Mucosa of gallbladder (tissue), 1 donor: ENCODE measurements at places on chromosomes 16 and 17. TPM values are rescaled to one million over a fixed set of nuclear protein-coding genes. Genes with fewer than 3 reads are reported as not detected.
A peak's percentile ranks its signal among the peaks of the same experiment; 100 is the strongest.

GRCh38 chr16:56637814-56638750 lies at the start of gene MT1A:
TSS of gene MT1A (plus strand) at chr16:56638666. CDS start at chr16:56638739, 73 bp downstream.
- peak; percentile 64 for DNase-seq

- no peak for DNase-seq
Measured at GRCh38 chr17:60463157-60463835, 41.0 kb downstream of the CHCT1 start.

DNA sequence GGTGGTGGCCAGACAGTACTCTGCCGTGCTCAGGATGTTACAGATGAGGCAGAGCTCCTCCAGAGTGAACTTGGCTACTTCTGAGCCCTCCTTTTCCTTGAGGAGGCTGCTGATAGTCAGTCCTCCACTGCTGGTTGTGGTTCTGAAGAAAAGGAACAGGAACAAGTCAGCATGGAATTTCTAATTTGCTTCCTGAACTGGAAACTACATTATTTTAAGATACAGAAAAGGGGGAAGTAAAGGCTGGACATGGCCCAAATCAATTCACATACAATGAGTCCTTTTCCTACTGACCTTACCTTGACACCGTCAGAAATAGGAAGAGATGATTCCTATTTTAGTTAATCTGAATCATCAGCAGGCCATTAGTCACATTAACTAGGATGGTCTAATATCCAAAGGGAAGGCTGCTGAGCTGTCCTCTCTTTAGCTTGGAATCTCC lies 154.2 kb downstream of the VPS53 start:
- no peak for DNase-seq

The LLGL2 gene
- total RNA-seq, result 477 TPM

The NPTX1 gene
- total RNA-seq, result 5.7 TPM

- no peak for DNase-seq
Measured at GRCh38 chr17:81713004-81713555, 996 bp downstream of the SLC25A10 start.
